ENCODE measurements at places on chromosomes 3 and 15. TPM values are rescaled to one million over a fixed set of nuclear protein-coding genes. Genes with fewer than 3 reads are reported as not detected.

GRCh38 chr3:50278880-50279224, at the start of gene LSMEM2:
LSMEM2 (plus strand) TSS chr3:50279087; CDS start chr3:50279114, 27 bp downstream.
- H3K27ac ChIP-seq = no peak within 1 kb of the TSS
- H3K4me3 ChIP-seq = no peak within 1 kb of the TSS
- DNase-seq = no peak
- H3K36me3 ChIP-seq = peaks cover 15% of the 10 kb centered on the region
- peaks cover 9% of the 10 kb centered on the region for H3K4me1 ChIP-seq

DNA sequence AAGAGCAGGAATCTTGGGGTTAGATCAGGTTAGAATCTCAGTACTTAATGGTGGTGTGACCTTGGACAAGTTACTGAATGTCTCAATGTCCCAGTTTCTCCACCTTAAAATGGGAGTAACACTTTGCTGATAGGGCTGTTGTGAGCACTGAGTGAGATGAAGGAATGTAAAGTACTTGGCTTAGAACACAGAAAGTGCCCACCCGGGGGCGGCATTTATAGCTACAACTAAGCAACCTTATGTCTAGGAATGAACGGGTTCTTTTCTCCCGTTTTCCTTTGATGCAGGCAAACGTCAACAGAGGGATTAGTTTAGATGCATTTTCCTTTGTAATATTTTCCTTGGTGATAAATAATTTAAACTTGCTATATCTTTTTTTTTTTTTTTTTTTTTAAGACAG, 176.6 kb downstream of the USP13 start:
- no peaks in the 10 kb centered on the region for H3K36me3 ChIP-seq
- H3K27me3 ChIP-seq = no peaks in the 10 kb centered on the region
- no peak for DNase-seq
- no peak overlapping the region for H3K27ac ChIP-seq
- H3K4me3 ChIP-seq = no peak overlapping the region
- H3K4me1 ChIP-seq = no peaks in the 10 kb centered on the region

- no peaks in the 10 kb centered on the region for H3K27me3 ChIP-seq
- no peaks in the 10 kb centered on the region for H3K4me1 ChIP-seq
- H3K27ac ChIP-seq = no peak overlapping the region
- no peak for DNase-seq
These were observed 16.1 kb downstream of the SLC28A2 start for GRCh38 chr15:45268135-45268534.

DNA sequence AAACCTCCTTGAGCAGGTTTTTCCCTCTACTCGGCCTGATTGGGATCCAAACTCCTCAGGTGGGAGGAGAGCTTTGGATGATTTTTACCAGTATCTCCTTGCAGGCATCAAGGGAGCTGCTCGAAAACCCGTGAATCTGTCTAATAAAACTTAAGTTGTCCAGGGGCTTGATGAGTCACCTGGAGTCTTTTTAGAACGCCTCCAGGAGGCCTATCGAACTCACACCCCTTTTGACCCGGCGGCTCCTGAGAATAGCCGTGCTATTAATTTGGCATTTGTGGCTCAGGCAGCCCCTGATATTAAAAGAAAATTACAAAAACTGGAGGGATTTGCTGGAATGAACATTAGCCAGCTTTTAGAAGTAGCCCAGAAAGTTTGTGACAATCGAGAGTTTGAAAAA, 41.6 kb downstream of the ZBTB11 start:
- H3K4me1 ChIP-seq = no peaks in the 10 kb centered on the region
- H3K27me3 ChIP-seq = no peaks in the 10 kb centered on the region
- no peak for DNase-seq

DGKG gene
- total RNA-seq = 4.4 TPM

- H3K36me3 ChIP-seq = no peaks in the 10 kb centered on the region
- no peak overlapping the region for H3K27ac ChIP-seq
- no peaks in the 10 kb centered on the region for H3K4me1 ChIP-seq
- no peaks in the 10 kb centered on the region for H3K27me3 ChIP-seq
These were observed 122.7 kb downstream of the MEIS2 start for GRCh38 chr15:36977659-36978058.

GRCh38 chr3:100260081-100260684, 609 bp upstream of the TBC1D23 start:
- H3K4me3 ChIP-seq = peak overlapping the region; percentile 76
- H3K36me3 ChIP-seq = no peaks in the 10 kb centered on the region
- H3K27ac ChIP-seq = peak overlapping the region; percentile 98
- no peaks in the 10 kb centered on the region for H3K27me3 ChIP-seq
- peaks cover 31% of the 10 kb centered on the region for H3K4me1 ChIP-seq
- peak; percentile 80 for DNase-seq

DNA sequence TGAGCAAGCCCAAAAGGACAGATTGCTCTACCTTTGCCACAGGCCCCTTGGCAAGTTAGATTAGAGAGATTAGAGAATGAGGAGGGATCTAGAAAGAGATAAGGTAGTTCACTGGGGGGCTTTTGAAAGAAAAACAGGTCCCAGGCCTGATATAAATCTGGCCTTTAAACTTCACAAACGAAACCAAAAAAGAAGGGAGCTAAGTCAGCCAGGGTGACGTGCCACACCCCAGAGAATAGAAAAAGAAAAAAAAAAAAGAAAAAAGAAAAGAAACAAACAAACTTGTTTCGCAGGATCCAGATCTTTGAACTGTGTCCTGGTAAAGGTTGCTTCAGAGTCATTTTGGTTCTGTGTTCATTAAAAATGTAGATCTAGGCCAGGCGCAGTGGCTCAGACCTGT, 3.6 kb downstream of the KAT2B start:
- H3K4me3 ChIP-seq = no peak overlapping the region
- H3K27me3 ChIP-seq = no peaks in the 10 kb centered on the region
- H3K4me1 ChIP-seq = peaks cover 35% of the 10 kb centered on the region
- H3K27ac ChIP-seq = peak overlapping the region; percentile 78

DIPK2A gene
- 15.7 TPM for total RNA-seq

GRCh38 chr3:174986685-174987084, 127.6 kb downstream of the NAALADL2 start:
- no peaks in the 10 kb centered on the region for H3K27me3 ChIP-seq
- no peaks in the 10 kb centered on the region for H3K4me1 ChIP-seq
- H3K27ac ChIP-seq = no peak overlapping the region
- no peaks in the 10 kb centered on the region for H3K36me3 ChIP-seq
- no peak for DNase-seq

DNA sequence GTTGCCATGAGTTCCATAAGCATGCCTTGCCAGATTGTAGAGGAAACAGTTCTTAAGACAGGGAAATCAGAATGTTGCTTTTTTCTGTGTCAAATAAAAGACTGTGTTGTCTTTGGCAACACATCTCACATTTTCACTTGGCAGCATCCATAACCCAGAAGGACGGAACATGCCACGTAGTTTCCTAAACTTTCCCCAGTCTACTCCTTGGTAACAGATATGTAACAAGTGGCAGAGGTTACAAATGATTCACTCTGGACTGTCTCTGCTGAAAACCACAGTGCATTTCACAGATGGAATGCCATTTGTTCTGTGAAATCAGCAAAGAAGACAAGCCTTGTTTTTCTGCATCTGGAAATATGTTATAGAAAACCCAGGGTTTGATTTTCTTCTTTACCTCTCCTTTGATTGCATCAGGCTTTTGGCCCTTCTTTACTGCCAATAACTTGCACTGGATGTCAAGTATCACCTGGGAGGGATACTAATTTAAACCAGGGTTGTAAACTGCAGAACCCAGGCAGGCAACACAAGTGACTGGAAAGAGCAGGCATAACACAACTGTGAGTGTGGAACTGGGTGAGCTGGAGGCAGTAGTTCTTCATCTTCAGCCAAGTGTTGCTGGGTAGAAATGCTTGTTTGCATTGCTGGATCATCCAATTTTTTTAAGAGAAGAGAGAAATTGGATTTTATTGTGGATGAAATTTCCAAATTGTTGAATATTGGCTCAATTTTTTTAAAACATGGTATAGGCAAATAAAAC, 124.4 kb upstream of the FOXB1 start:
- H3K4me1 ChIP-seq = no peaks in the 10 kb centered on the region
- H3K27me3 ChIP-seq = no peaks in the 10 kb centered on the region
- DNase-seq = no peak
- H3K27ac ChIP-seq = no peak overlapping the region
- H3K36me3 ChIP-seq = no peaks in the 10 kb centered on the region
- H3K4me3 ChIP-seq = no peak overlapping the region

DNA sequence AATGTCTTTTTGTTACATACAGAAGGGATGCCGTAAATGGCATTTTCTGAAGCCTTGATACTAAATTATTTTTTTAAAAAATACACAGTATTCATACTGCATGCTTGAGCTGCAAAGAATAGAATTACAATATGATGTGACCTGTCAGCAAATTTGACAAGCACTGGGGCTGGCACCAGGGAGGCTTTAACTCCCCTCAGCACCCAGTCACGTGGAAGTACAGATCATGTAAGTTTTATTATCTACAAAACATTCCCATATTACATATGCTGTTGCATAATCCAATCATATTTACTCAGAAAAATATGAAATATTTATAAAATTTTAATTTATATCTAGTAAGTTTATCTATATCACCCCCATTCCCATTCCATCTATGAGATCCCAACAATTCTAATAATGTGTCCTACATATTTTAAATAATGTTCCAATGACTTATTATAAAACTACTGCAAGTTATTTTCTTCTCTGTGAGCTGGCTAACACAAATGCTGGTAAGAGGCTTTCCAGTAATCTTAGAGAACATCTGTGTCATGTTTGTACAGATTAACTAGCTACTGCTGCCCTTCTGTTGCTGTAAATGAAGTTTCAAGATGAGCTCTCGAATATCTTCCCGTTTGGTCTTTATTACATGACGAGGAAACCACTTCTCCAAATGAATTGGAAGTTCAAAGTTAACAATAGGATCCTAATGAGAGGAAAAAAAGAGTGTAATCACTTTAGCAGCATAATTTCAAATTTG, 5.2 kb upstream of the IMPG2 start:
- DNase-seq = no peak
- no peak overlapping the region for H3K4me3 ChIP-seq
- no peaks in the 10 kb centered on the region for H3K4me1 ChIP-seq
- no peaks in the 10 kb centered on the region for H3K27me3 ChIP-seq
- H3K36me3 ChIP-seq = peaks cover 33% of the 10 kb centered on the region
- H3K27ac ChIP-seq = no peak overlapping the region

DNA sequence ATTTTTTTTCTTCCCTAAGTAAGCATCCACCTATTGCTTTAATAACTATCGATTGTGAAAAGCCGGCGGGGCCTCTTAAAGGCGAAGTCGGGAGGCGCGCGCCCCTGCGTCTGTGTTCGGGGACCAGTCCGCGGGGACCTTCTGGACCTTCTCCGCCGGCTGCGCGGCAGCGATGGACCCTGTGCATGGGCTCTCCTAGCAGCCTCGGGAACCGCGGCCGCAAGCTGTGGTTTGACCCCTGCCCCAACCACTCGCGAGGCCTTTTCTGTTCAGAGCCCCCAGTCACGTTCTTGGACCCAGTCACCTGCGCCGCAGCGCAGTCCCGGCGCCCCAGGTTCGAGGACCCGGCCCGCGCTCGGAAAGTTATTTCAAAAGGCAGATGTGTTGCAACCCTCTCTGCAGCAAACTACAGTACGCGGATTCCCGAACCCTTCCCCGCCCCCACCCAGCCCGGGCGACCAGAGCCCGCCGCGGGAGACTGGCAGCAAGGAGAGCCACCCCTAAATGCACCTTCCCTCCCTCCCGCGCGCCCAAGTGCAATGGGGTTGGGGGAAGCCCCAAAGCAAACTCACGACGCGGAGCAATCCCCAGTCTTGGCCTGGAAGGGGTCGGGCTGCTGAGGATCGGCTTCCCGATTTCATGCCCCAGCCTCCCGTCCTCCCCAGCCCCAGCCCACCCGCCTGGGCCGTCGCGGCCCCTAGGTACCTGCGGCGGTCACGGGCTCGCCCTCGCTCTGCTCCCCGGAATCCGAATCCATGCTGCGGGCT, 684 bp downstream of the TNFAIP8L3 start:
- peak overlapping the region; percentile 54 for H3K4me3 ChIP-seq
- no peaks in the 10 kb centered on the region for H3K36me3 ChIP-seq
- peaks cover 23% of the 10 kb centered on the region for H3K4me1 ChIP-seq

CASR gene
- total RNA-seq = 0.10 TPM

- H3K27me3 ChIP-seq = no peaks in the 10 kb centered on the region
- no peaks in the 10 kb centered on the region for H3K4me1 ChIP-seq
- H3K36me3 ChIP-seq = no peaks in the 10 kb centered on the region
- DNase-seq = no peak
- H3K4me3 ChIP-seq = no peak overlapping the region
- H3K27ac ChIP-seq = no peak overlapping the region
These were observed 55.4 kb downstream of the ITGA11 start for GRCh38 chr15:68376447-68377060.

DNA sequence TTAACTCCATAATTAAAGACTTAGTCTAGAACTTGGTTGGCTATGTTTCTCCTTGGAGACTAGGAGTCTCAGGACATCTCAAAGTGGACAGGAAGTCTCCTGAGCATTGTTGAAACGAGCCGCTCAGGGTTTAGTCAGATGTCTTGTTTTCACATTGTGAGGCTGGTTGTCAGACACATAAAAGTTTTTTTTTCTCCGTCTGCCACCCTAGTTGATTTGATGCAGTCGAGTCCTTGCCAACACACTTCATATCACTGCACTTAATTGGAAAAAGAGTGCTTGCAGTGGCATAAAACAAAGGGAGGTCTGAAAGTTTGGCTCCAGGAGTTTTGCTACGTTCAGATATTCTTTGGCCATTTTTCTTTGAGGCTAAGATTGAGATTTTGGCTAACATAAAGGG, 92.9 kb downstream of the USP13 start:
- no peak overlapping the region for H3K4me3 ChIP-seq
- peaks cover 11% of the 10 kb centered on the region for H3K36me3 ChIP-seq
- H3K27ac ChIP-seq = no peak overlapping the region
- DNase-seq = no peak
- no peaks in the 10 kb centered on the region for H3K4me1 ChIP-seq

DNA sequence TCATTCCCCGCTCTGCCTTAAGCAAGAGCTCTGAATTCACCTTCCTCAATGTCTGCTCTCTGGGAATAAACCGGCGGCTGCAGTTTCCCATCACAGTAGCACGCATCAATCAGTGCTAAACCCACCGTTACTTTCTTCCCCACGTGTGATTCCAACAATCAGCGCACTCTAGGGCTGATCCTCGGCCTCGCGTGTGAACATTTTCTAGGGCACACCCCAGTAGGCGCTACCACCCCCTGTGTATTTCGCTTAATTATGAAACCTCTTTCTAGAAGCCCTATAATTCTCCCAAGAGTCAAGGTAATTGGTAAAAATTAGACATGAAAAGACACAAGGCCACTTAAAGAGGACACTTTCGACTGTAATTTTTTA, 87.5 kb downstream of the RFTN1 start:
- no peak overlapping the region for H3K4me3 ChIP-seq
- no peak overlapping the region for H3K27ac ChIP-seq
- peaks cover 4% of the 10 kb centered on the region for H3K36me3 ChIP-seq
- DNase-seq = no peak

DNA sequence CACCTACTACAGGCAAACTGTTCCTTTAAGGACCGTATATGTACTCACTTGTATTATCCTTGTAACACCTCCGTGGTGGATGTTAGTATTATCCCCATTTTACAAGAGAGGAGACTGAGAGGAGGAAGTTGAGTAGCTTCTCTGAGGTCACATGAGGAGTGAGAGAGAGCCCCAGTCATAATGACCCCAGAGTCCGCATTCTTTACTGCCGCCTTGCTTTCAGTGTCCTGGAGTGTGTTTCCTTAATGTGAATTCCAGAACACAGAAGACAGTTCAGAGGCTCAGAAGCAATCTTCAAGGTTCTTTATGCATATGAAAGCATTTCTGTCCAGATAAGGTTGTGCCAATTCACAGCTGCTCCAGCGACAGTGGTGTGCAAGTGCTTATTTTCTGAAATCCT, 199.2 kb downstream of the CACNA2D3 start:
- no peak overlapping the region for H3K27ac ChIP-seq
- no peak overlapping the region for H3K4me3 ChIP-seq
- no peak for DNase-seq
- H3K27me3 ChIP-seq = no peaks in the 10 kb centered on the region
- no peaks in the 10 kb centered on the region for H3K36me3 ChIP-seq
- H3K4me1 ChIP-seq = no peaks in the 10 kb centered on the region

- H3K4me3 ChIP-seq = no peak within 1 kb of the TSS
- no peaks in the 10 kb centered on the region for H3K27me3 ChIP-seq
- H3K27ac ChIP-seq = no peak within 1 kb of the TSS
These were observed at the start of gene HHATL for GRCh38 chr3:42702066-42702951. HHATL (minus strand) TSS chr3:42702798; CDS start chr3:42700826, 1,972 bp downstream.
